ENCODE measurements at places on chromosomes 7 and 10.

DNA sequence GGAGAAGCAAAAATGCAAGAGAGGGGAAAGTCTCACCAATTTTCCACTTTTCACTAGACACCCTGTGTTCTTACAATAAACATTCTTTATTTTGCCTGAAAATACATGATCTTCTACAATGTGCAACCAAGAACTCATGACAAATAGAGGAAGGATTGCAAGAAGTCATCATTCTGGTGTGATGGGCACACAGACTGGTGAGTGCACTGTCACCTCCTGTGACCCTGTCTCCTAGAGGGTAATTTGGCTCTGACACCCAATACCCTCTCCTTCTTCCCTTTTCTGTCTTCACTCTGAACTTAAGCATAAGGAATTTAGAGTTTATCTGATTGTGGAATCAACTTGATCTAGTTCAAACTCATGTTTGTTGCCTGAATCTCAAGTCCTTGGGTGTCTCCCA, 153.7 kb downstream of the SH2D4B start:
- DNase-seq: no peak

DNA sequence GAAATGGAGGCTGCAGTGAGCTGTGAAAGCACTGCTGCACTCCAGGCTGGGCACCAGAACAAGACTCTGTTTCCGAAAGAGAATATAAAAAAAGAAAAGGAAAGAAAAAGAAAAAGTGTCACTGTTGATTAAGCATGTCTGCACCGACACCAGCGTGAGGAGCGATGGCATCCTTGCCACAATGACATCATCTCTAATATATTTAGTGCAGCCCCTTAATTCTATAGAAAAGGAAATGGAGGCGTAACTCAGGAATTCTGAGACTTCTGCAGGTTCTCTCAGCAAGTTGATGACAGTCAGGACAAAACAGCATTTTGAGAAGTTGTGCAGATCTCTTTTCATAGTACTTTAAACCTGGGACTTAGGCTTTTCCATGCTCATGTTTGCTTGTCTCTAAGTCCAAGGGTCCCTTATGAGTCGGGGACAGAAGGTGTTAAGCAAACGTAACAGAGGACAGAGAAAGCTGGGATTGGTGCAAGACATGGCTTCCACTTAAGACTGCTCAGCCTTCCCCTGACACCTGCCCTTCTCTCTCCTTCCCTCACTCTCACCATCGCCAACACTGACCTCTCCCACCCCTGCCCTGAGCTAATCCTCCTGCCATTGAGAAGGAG, 16.9 kb upstream of the ANKRD1 start:
- DNase-seq: no peak

DNA sequence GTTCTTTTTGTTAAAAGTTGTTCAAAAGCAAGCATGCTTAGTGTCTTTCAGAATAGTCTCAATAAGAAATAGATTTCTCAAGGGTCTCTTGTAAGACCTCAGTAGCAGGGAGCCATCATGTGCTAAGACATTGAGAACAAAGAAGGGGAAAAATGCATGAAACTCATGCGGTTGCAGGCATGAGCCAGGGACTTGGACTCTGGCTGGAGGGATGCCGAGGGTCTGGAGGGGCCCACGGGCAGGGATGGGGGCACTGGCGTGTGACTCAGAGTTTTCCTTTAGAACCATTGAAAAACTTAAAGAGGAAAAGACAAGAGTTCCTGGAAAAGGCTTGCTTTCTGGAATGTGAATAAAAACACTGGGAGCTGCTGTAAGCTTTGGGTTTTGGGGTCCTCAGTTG, 253.3 kb downstream of the CCDC3 start:
- DNase-seq: no peak

GRCh38 chr10:125778556-125778955, 2.9 kb upstream of the MMP21 start:
- no peak for DNase-seq

- DNase-seq: no peak
Observed at GRCh38 chr10:31383810-31384588, 65.0 kb downstream of the ZEB1 start.

GRCh38 chr7:84547331-84547730, 352.7 kb upstream of the SEMA3A start:
- DNase-seq: no peak

DNA sequence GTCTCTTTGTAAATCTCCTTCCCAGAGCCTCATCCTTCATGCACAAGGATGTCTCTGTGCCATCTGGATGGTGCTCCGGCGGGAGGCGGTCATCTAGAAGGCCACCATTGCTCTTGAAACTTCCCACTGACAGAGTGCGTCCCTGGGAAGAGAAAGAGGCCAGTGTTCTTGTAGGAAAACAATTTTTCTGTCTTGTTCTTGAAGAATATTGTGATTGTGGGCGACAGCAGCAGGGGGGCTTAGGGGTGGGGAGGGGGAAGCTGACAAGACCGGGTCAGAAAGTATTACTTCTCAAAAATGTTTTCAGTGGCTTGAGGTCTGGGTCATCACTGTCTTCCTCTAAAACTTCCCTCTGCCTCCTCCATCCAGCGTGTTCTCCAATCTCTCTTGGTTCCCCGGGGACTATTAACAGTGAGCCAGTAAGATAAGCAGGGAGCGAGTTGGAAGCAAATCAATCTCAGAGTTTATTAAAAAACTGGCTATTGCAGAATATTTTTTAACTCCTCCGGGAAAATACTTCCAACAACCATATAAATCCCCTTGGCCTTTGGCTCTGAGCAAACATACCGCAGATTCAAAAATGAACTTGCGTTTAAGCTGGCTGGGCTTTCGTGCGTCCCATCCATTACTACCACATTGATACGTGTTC, 597.8 kb upstream of the MGMT start:
- no peak for DNase-seq

DNA sequence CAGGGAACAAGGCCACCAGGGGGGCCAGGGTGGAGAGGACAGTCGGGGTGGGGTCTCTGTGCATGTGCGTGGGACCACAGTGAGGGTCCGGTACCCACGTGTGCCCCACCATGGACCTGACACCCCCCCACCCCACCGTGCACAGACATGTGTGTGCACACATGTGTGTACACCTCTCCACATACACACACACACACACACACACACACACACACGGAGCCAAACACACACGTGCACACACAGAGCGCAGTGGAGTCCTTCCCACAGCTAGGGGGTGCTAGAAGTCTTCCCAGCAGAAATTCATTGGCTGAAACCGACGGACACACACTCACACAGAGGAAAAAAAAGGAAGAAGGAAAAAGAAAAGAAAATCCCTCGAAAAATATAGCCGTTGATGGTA, 42.8 kb upstream of the GNA12 start:
- peak; percentile 63 for DNase-seq

DNA sequence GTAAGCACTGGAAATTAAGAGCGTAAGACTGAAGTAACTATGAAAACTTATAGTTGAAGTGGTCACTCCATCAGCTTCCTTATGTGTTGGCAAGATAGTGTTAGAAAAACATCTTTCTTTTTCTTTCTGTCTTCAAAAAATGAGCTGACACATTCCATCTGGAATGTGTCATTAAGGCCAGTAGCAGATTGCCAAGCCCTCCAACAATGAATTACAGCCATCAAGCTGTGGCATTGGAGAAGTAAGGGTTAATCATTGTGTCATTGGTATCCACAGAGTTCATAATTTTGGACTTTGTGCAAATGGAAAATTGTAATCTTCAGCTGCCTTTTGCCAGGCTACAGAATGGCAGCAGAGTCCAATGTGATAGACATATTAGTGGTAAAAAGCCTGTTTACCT, 926.3 kb downstream of the NRG3 start:
- DNase-seq: no peak

DNA sequence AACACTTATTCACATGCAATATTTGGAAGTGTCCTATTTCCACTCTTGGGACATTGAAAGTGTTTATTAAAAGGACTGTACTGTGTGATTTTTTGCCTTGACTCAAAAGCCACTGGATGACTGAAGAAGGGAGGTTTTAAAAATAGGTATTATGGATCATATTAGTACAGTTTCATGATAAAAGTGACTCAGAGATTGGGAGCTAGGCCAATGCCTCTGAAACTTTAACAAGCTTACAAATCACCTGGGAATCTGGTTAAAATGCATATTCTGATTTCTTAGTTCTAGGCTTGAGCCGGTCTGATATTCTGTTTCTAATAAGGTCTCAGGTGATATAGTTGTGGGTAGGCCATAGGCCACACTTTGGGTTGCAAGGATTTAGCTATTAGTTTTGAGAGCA, 191.2 kb downstream of the PLXDC2 start:
- DNase-seq: no peak

DNA sequence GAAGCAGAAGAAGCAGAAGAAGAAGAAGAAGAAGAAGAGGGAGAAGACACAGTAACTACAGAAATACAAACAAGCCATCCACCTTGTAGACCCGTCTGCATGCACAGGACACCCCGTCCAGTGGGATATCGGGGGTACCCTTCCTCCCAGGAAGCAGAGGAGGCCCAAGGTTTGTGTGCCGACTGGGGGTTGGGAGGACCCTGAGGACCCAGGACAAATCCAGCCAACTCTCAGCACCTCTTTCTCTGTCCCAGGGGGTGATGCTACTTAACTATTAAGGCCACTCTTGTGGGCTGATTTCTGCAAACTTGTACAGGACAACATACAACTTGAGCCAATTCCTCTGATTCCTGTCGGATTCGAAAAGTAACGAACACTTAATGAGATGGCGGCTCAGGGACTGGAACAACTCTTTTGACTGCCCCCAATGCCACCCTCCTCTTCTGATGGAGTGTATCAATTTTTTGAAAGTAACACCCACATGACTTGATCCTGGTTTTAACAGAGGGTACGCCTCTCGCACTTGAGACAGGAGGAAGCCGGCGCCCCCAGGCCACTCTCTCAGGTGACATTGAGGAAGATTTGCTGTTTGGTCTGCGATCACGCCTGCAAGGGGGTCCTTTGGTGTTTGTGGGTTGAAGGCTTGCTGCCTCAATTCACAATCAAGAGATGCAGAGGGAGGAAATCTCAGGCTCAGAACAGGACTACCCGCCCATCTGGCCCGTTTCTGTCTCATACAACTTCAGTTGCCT, 192.6 kb downstream of the TNS3 start:
- DNase-seq: no peak

- no peak for DNase-seq
Observed at GRCh38 chr7:128056901-128057300, 25.7 kb upstream of the LRRC4 start.
